ENCODE measurements at places on chromosomes 11 and 22.

DNA sequence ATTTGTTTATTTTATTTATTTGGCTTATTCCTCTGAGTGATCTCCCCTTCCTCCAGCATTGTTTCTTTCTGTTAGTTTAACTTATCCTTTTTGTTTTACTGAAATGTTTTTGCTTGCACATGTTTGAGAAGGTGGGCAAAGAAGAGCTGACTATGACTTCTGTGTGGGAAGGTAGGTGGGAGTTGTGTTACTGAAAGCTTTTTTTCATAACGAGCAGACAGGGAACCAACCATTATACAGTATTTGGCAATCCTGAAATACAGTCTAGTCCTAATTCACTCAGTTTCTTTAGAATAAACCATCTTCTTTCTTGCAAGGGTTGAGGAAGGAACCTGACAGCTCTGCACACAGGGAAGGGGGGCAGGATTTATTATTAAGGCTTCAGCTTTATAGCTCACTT, 37.0 kb upstream of the PAK1 start:
- DNase-seq: no peak

DNA sequence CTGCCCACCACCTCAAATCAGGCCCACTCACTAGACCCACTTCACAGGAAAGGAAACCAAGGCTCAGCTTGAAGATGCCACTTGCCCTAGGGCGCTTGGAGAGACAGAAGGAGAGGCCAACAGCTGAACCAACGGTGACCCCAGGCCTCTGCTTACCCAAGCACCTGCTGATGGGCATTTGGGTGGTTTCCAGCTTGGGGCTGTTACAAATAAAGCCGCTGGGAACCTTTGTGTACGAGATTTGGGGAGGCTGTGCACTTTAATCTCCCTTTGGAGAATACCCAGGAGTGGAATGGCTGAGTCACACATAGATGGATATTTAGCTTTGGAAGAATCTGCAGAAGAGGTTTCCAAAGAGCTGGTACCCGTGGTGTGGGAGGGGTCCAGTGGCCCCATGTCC, 50.9 kb upstream of the LINC01488 start:
- DNase-seq: no peak

GRCh38 chr11:58580311-58580710, 1.4 kb downstream of the ZFP91 start:
- no peak for DNase-seq

DNA sequence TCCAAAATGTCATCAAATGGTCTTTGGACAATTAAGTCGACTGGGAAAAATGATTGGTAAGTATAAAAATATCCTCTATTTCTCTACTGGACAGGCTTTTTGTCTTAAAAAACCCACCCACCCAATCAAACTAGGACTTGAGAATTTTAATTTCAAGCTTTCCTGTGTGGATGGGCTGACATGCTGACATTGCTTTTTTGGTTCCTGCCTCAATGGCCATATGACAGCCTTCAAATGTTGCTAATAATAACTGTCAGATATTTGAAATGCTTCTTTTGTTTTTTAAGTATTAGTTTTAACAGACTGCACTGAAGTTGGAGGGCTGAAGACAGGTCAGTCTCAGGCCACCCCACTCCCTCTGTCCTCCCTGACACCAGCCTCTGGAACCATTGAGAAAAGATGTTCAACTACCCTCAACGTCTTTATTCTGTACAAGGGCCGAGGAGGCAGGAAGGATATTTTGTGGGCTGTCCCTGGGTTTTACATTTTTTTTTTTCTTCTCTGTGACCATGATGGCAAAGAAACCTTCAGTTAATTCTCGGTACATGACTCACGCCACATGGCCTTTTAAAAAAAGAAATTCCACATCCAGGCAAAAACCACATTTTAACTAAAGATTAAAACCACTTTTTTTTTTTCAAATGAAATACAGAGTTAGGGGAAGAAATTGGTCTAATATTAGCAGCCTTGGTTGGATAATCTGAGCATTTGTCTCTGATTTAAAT, 130.4 kb downstream of the SLC1A2 start:
- DNase-seq: no peak

GRCh38 chr11:106466521-106467080, 389.1 kb downstream of the AASDHPPT start:
- DNase-seq: no peak

- DNase-seq: peak; percentile 69
Measured at GRCh38 chr22:41285441-41285819, 557 bp downstream of the RANGAP1 start.

DNA sequence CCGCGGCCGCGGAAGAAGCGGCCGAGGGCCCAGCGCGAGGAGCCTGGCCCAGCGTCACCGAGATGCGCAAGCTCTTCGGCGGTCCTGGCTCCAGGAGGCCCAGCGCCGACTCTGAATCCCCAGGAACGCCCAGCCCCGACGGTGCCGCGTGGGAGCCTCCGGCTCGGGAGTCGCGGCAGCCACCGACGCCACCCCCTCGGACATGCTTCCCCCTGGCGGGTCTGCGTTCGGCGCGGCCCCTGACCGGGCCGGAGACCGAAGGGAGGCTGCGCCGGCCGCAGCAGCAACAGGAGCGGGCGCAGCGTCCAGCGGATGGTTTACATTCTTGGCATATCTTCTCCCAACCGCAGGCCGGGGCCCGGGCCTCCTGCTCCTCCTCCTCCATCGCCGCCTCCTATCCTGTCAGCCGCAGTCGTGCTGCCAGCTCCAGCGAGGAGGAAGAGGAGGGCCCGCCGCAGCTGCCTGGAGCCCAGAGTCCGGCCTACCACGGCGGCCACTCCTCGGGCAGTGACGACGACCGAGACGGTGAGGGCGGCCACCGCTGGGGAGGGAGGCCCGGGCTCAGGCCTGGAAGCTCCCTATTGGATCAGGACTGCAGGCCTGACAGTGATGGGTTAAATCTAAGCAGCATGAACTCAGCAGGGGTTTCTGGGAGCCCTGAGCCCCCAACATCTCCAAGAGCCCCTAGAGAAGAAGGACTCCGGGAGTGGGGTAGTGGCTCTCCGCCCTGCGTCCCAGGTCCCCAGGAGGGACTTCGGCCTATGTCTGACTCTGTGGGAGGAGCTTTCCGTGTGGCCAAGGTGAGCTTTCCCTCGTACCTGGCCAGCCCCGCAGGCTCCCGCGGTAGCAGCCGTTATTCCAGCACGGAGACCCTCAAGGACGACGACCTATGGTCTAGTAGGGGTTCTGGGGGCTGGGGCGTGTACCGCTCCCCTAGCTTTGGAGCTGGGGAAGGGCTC, 1.2 kb downstream of the ARHGEF17 start:
- no peak for DNase-seq

DNA sequence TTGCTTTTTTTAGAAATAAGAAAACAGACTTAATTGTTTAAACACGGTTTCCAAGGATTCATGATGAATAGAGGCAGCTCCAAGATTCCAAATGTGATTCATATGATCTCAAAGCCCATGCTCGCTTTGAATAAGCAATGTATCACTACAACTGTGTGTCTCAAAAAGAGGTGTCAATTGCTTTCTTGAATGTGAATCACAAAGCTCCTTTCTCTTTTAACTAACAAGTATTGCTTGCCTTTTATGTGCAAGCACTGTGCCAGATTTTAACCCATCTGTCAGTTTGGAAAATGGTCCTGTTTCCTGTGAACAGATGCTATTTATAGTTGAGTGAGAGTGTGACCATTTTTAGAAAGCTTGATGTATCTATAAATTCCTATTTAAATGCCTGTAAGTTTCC, 6.5 kb downstream of the OOSP1 start:
- no peak for DNase-seq

- no peak for DNase-seq
Measured at GRCh38 chr11:121581607-121582006, 128.8 kb upstream of the SORL1-AS1 start.

DNA sequence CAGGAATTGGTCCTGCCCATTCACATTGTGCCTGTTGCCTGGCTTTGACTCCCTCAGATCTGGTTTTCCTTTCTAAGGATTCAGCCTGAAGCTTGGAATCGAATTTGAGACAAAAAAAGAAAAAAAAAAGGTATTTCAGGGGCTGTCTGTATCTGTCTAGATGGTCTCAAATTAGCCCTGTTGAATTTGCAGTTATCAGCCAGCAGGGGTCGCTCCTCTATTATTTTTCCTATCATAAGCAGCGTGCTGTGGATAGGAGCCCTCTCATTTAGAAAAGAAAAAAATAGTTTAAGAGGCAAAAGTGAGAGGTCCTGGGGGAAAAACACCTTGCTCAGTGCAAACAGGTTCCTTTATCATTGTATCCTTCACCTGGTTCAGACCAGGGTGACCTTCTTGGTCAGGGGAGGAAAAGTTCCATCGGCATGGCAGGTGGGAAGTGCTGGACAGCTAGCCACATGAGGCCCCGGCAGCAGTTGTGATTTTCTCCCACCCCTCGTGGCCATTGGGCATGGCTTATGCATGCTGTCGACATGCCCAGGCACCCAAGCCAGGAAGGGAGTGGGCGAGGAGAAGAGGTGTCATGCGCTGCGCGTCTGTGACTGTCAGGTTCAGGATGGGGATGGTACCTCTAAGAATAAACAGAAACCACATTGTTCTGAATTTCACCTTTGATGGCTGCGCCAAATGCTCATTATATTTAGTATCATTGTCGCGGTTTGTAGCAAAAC, 13.1 kb downstream of the OR5AK2 start:
- no peak for DNase-seq

DNA sequence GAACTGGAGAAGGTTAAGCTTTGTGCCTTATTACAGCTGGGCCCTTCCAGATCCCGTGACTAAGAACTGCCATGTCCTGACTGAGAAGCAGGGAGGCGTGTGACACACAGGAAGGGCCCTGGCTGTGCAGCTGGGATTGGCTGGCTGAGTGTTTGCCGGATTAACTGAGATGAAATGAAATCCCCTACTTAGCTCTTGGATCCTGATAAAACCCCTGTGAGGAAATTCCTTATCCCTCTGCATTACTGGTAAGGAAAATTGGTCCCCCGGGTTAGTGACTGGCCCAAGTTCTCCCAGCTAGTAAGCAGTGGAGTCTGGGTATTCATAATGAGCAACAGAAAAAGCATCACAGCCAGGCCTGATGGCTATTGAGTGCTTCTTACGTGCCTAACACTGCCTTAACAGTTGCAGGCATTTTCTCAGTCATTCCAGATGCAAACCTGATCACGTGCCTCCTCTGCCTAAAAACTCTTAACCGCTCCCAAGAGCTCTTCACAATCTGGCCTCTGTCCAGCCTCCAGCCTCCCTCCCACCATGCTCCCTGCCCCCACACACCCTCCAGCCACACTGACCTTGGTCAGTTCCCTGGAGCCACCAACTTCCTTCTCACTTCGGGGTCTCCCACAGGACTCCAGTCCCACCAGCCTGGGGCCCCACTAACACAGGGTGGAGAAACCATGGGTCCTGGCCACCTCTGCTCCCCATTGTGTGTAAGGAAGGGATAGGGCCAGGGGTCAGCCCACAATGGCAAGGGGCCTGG, 37.8 kb downstream of the ARRB1 start:
- DNase-seq: no peak

DNA sequence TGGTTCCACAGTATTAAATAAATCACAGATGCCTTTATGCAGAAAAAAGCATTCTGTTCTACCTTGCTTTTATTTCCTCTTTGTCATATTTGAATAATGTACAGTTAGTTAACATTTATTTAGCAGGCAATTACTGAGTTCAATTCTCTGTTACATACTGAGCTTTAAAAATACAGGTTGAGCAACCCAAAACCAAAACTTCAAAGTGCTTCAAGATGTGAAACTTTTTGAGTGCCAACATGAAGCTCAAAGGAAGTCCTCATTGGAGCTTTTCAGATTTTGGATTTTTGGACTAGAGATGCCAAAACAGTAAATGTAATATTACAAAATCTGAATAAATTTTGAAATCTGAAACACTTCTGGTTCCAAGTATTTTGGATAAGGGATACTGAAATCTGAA, 54.1 kb downstream of the PDHX start:
- no peak for DNase-seq
